ENCODE measurements at places on chromosomes 3 and 15. TPM values are rescaled to one million over a fixed set of nuclear protein-coding genes. Genes with fewer than 3 reads are reported as not detected.

The ARGFX gene
- polyA plus RNA-seq = not detected

GRCh38 chr15:96316953-96317629, 13.4 kb upstream of the NR2F2 start:
- DNase-seq = no peak

The ISLR gene
- polyA plus RNA-seq = not detected

The EIF4E3 gene
- polyA plus RNA-seq = 48.3 TPM

The P2RY1 gene
- not detected for polyA plus RNA-seq

The GPR87 gene
- polyA plus RNA-seq = not detected

GRCh38 chr15:71440489-71441110, 325.3 kb downstream of the THSD4 start:
- no peak for DNase-seq

The CD80 gene
- polyA plus RNA-seq = not detected

GRCh38 chr3:129530251-129530791, 1.9 kb downstream of the RHO start:
- no peak for DNase-seq

- DNase-seq = no peak
Measured at GRCh38 chr15:88028024-88028423, 228.5 kb downstream of the NTRK3 start.

The SHC4 gene
- polyA plus RNA-seq = not detected

The COL7A1 gene
- polyA plus RNA-seq = not detected

The RPP14 gene
- 7.8 TPM for polyA plus RNA-seq

The MYO5C gene
- polyA plus RNA-seq = 0.13 TPM

The ANKRD63 gene
- polyA plus RNA-seq = not detected

DNA sequence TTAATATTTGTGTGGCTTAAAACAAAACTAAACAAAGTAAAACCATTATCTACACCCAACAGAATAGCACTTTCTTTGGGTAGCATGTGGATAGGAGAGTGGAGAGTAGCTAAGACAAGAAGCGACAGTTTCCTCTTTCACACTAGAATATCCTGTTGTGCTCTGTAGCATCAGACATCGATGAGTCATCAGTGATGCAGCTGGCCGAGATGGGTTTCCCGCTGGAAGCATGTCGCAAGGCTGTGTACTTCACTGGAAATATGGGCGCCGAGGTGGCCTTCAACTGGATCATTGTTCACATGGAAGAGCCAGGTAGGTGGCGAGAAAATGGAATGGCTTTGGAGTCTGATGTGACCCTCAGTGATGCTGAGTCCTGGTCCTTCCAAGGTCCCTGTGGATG, 108.1 kb downstream of the USP13 start:
- DNase-seq = no peak

The PSTPIP1 gene
- polyA plus RNA-seq = 41.8 TPM

All from naive thymus-derived CD8-positive, alpha-beta T cell (primary cell).